CD4-positive, alpha-beta T cell treated with Interleukin-15 for 4 hours (primary cell): ENCODE measurements at places on chromosomes 6 and 20.

GRCh38 chr6:85772641-85773040 lies 130.0 kb upstream of the SYNCRIP start:
- DNase-seq: no peak

GRCh38 chr6:135212935-135213334 lies 31.8 kb downstream of the MYB start:
- no peak for DNase-seq

DNA sequence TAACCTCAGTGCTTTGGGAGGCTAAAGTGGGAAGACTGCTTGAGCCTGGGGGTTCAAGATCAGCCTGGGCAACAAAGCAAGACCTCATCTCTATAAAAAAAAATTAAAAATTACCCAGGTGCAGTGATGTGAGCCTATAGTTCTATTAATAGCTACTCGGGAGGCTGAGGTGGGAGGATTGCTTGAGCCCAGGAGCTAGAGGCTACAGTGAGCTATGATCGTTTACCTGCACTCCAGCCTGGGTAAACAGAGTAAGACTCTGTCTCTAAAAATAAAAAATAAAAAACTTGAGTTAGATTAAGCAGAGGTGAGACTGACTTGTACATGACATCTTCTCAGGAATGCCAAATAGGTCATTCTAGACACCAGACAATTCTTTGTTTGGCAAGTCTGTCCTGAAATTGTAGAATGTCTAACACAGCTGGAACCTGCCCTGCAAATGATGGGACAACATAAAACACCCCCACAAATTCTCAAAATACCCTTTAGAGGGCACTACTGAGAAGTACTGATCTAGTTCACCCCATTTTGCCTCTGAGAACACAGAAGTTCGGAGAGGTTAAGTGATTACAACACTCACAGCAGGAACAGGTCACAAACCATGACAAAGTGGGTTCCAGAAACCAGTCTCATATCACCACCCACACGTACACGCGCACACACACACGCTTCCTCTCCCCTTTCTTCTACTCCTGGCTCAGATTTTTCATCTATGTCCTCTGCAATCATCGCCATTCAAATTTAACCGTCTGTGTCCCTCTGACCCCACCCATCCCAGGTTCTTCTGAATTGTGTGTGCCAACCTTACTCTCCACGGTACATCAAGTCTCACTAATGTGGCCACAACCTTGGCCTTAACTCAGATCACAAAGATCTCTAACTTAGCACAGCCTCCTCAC lies 38.3 kb downstream of the ARHGAP18 start:
- peak; percentile 85 for DNase-seq

- DNase-seq: no peak
These were observed 338.3 kb upstream of the CHD6 start for GRCh38 chr20:41956338-41957074.

GRCh38 chr6:53714888-53715287 lies 49.3 kb upstream of the KLHL31 start:
- no peak for DNase-seq

GRCh38 chr6:43759136-43759906 lies 10.7 kb upstream of the VEGFA start:
- DNase-seq: no peak

DNA sequence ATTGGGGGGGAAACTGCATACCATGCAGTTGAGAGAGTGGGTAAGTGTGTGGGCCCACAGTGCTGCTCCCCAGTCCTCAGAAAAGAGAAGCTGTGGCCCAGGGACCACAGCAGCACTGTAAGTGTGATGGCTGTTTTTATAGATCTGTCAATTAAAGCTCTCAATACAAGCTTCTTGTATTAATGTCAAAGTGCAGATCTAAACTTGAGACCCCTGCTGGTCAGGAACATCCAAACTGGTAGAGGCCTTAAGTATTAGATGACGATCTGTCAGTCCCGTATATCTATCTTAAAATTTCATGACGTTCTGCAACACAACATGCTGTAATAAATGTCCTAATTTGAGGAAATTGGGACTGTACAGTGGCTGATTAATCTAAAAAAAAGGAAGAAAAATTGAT lies 74.8 kb downstream of the TULP4 start:
- peak; percentile 24 for DNase-seq

DNA sequence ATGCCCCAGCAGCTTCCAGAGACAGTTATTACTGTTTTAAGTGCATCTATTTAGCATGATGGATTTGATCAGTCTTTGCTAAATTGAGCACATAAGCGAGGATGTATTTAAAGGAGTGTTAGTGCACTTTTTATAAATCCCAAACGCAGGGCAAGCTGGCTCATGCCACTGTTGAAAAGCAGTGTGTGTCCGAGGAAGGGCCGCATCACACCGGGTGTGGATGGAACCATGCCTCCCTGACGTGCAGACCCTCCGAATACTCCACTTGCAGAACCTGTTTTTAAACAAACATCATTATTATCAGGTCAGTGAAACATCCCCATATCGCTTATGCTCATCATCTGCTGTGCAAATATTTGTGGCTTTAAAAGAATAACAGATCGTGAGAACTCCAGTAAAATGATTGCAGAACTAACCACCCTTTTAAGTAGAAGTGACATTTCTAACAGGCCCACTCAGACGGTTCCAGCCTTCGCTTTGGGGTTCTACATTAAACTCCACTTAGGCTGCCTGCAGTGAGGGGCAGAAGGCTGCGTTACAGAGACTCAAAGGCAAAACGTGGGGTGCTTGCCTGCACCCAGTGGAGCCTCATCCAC lies 190.1 kb downstream of the CDH4 start:
- DNase-seq: no peak

DNA sequence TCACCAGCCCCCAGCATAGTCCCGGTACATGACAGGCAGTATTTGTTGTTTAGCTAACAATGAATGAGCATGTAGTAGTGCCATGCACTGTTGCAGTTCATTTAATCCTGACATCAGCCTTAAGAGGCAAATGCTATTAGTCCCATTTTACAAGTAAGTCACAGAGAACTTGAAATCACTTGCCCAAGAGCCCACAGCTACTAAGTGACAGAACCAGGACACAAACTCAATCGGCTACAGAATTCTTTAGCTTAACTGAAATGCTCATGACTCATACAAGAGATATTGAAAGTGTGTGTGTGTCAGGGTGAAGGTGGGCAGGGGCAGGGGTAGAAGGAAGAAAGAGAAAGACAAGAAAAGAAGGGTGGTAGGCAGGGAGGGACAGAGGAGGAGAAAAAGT lies 52.7 kb downstream of the UNC5CL start:
- no peak for DNase-seq

DNA sequence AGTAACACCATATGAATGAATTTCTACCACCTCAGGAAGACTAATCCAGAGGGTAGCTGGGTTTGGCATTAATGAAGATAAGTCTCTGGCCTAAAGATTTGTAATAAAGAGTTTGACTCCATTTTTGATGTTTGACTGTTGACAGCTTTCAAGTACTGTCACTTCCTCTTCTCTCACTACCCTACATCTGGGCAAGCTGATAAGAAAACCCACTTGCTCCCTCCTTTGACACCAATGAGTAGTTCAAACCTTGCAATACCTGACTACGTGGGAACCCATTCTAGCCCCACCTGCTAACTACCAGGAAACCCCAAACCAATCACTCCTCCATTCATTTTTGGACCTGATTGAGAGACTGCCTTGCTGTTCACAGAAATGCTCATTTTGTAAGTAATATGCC lies 621.5 kb downstream of the TENT5A start:
- no peak for DNase-seq

- DNase-seq: no peak
These were observed 23.2 kb downstream of the GHRH start for GRCh38 chr20:37238426-37238825.

DNA sequence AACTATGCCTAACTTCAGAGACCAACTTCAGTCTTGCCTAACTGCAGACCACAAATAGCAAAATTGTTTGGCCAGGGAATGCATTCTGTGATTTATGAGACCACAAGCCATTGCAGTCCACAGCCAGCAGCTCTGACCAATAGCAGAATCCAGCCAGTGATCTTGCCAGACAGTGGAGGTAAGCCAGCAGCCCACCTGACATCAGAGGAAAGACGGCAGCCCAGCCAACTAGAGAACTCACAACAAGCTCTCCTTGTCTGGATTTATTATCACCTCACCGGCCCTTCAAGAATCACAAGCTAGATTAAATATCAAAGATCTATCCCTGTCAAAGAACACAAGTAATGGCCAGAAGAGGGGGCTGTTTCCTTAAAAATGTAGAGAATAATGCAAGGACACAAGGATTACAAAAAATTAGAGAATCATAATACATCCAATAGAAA lies 66.5 kb upstream of the SLC35F1 start:
- no peak for DNase-seq

DNA sequence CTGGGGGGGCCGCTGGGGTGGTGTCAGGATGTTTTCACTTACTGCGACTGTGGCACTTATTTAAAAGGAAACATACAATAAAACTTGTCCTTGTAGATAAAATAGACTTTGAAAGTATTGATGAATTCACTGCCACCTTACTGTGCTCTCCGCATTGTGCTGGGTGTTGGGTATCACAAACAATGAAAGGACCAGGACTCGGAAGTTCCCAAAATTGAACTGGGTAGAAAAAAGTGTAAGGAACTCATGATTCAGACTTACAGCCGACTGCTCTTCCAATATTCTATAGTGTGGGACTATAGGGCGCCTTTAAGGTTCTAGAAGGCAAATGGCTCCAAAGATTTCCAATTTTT lies 32.1 kb upstream of the ID4 start:
- DNase-seq: no peak

GRCh38 chr20:37968841-37969401 lies 64.3 kb downstream of the TTI1 start:
- DNase-seq: no peak

DNA sequence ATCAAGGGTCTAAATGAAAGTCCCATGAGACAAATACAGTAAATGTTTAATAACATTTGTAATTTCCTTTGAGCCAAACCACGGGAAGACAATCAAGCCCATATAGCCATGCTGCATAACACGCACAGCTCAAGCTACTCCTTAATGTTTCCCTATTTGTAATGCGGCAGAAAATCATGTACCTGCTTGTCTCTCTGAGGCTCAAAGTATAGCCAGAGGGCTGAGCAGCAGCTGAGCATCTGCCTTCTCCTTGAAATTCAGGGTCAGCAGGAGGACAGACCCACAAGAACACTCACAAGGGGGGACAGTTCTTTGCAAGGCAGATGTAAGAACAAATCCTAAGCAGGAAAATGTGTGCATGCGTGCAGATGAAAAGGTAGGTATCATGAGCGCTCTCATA lies 45.8 kb upstream of the JARID2 start:
- DNase-seq: no peak

DNA sequence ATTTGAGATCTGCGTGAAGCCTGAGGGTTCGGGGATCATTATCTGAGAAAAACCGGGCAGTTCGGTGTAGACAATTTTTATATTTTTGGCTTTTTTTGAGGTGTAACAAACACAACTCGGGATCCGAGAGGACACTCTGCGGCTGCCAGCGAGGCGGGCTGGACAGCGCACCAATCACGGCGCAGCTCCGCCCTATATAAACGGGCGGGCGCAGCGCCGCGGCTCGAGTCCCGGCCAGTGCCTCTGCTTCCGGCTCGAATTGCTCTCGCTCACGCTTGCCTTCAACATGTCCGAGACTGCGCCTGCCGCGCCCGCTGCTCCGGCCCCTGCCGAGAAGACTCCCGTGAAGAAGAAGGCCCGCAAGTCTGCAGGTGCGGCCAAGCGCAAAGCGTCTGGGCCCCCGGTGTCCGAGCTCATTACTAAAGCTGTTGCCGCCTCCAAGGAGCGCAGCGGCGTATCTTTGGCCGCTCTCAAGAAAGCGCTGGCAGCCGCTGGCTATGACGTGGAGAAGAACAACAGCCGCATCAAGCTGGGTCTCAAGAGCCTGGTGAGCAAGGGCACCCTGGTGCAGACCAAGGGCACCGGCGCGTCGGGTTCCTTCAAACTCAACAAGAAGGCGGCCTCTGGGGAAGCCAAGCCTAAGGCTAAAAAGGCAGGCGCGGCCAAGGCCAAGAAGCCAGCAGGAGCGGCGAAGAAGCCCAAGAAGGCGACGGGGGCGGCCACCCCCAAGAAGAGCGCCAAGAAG lies 69.0 kb downstream of the HFE start:
- peak; percentile 88 for DNase-seq

DNA sequence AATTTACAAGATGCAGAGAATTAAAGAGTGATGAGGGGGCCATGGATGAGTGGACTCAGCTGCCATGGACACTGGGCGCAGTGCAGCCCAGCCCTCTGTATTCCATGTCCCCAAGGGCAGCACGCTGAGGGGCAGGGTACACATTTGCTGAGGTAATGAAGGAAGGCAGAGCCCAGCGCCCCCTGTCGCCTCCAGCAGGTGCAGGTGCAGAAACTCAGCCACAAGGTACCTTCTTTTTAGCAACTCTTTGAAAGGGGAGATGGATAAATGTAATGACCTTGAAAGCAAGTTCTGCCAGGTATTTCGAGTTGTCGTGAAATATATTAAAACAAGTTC lies 7.1 kb downstream of the CD93 start:
- DNase-seq: no peak

DNA sequence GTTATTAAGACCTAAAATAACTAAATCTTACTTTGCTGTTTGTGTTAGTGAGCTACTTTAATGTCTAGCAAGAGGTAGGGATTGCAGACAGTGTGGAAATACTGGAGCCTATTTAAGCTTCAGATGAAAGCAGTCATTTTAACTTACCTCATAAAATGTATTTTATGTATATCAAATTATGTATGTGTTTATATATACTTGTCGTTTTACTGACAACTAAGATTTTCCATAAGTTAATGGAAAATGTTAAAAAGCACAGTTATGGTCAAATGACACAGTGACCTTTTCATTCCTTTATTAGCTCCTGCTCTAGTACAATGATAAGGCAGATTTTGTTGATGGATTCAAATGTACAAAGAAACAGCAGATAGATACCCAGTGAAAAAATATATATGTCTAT lies 34.6 kb downstream of the QKI start:
- no peak for DNase-seq

GRCh38 chr20:43746344-43747137 lies 19.7 kb upstream of the GTSF1L start:
- DNase-seq: no peak

- no peak for DNase-seq
These were observed 51.1 kb downstream of the RALGAPB start for GRCh38 chr20:38523697-38524096.

- no peak for DNase-seq
These were observed 104.4 kb downstream of the MRPL14 start for GRCh38 chr6:44022671-44023352.

DNA sequence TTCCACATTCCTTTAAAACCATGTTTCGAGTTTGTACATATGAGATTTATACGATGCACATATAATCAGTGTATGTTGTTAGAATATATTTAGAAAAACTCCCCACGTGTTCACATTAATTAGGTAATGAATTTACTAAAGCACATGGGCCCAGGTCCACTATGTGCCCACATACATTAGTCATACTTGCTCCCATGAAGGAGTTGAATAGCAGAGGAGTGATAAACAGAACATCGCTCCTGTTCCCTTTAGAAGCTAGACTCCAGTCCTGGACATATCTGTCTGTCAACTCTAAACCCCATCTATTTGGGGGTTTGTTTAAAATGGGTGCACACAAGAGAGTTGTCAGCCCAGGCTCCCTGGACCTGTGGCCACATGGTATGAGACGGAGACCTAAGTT lies 108.1 kb upstream of the TIAM2 start:
- no peak for DNase-seq
